Ovary (tissue), 10 donors: ENCODE measurements at places on chromosomes 7 and 10.

DNA sequence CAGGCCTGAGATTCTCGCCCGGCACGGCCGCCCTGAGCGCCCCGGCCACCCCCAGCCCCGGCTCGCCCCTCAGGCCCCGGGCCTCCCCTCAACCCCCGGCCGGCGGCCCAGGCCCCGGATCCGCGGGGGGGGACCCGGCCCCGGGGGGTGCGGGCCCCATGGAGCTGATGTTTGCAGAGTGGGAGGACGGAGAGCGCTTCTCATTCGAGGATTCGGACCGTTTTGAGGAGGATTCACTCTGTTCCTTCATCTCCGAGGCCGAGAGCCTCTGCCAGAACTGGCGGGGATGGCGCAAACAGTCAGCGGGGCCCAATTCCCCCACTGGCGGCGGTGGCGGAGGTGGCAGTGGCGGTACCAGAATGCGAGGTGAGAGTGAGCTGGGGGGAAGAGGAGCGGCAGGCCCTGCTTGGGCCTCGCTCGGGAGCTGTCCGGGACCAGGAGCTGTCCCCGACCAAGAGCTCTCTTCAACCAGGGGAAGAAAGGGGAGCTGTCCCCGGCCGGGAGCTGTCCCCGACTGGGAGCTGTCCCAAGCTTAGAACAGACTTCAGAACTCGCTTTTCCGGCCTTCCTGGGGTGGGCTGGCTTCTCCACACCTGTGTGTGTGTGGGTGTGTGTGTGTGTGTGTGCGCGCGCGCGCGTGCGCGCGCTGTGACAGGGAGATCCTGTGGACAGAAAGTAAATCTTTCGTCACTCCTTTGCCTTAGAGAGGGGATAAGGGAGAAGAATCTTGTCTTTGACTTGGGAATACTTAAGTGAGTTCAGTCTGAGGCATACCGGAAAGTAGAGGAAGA lies 510 bp downstream of the ZSWIM8 start:
- no peak for DNase-seq

DNA sequence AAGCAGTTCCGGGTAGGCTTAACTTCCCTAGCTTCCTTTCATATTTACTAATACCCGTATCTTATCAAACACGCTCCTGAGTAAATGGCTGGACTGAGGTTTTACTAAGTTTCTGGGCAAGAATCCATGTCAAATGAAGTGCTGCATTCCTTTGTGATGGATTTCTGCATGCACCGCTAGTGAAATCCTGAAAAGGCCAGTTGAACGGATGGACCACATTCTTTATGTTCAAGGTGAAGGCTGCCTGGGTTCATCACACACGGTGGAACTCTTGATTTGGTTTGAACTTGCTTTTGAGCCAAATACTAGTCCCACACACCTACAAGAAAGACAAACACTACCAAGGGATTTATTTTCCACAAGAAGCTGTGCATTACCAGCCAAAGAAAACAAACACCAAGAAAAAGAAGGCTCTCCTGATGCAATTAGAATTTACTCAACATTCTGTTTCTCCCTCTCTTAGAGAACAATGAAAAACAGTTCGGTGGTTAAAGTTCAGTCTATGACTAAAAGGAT lies 255.0 kb upstream of the SEMA3C start:
- no peak for DNase-seq

GRCh38 chr7:113768387-113768786 lies 150.4 kb downstream of the PPP1R3A start:
- DNase-seq = no peak

DNA sequence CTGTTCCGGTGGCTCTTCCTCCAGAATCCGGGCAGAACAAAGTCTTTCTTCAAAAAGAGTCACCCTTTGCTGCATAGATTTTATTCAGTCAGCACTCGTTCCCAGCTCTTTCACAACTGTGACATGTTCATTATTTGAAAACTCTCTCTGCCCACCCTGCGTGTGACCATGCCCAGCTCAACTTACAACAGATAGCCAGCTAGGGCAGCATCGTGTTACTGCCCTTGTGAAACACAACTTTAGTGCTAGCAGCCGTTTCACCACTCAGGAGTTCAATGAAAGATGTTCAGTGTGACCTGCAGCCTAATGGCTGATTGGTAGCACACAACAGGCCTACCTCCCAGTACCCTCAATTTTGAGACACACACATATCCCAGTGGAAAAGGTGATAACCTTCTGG lies 57.9 kb downstream of the ZNF438 start:
- no peak for DNase-seq

DNA sequence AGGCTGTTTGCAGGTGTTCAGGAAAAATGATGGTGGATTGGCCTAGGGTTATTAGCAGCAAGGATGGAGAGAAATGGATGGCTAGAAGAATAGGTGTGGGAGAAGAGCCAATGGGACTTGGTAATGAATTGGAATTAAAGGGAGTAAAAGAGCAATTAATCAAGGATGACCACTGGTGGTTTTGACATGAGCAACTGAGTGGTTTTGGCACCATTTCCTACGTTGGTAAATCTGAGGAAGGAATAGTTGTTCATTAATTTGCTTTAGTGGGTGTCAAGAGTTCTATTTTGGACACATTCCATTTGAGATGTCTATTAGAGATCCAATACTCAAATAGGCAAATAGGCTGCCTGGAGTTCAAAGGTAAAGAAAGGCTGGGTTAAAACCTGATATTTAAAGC lies 38.2 kb upstream of the NRBF2 start:
- DNase-seq = no peak

GRCh38 chr10:67385089-67385488 lies 310.9 kb downstream of the CTNNA3 start:
- DNase-seq = no peak
